Right lobe of liver (tissue), 6 donors: ENCODE measurements at places on chromosomes 16 and 17.
A peak's percentile ranks its signal among the peaks of the same experiment; 100 is the strongest.

DNA sequence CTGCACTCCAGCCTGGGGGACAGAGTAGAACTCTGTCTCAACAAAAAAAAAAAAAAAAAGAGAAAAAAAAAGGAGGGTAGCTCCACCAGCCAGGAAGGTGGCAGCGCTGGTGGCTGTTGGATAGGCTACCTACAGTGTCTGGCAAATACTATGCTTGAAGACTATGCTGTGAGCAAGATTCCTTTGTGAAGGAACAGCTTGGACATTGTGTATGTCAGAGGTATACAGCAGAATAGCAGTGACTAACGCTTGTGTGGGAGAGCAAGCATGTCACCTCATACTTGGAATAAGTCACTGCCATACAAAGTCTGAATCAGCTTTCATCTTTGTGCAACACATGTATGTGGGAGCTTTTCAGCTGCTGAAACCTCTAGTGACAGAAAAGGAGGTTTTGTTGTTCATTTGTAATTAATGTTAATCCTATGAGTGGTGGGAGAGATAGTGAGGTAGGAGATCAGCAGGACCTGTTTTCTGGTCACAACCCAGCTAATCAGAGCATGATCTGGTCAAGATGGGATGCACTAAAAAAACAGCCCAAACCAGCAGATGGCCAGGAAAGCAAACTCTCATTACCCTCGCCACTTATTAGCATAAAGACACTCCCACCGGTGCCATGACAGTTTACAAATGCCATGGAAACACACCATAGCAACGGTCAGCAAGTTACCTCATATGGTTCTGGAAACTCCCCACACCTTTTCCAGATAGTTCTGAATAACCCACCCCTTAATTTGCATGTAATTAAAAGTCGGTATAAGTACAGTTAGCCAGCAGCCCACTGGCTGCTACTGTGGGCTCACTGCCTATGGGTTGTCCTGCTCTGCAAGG, 6.8 kb upstream of the ITGAD start:
- H3K27me3 ChIP-seq = no peaks in the 10 kb centered on the region
- no peak overlapping the region for H3K4me3 ChIP-seq
- no peak overlapping the region for H3K27ac ChIP-seq
- H3K36me3 ChIP-seq = no peaks in the 10 kb centered on the region
- H3K4me1 ChIP-seq = peaks cover 7% of the 10 kb centered on the region
- DNase-seq = no peak

GRCh38 chr17:791829-792228, 9.7 kb downstream of the MRM3 start:
- no peak overlapping the region for H3K4me3 ChIP-seq
- H3K27ac ChIP-seq = no peak overlapping the region
- H3K4me1 ChIP-seq = peaks cover 4% of the 10 kb centered on the region
- no peak for DNase-seq

DNA sequence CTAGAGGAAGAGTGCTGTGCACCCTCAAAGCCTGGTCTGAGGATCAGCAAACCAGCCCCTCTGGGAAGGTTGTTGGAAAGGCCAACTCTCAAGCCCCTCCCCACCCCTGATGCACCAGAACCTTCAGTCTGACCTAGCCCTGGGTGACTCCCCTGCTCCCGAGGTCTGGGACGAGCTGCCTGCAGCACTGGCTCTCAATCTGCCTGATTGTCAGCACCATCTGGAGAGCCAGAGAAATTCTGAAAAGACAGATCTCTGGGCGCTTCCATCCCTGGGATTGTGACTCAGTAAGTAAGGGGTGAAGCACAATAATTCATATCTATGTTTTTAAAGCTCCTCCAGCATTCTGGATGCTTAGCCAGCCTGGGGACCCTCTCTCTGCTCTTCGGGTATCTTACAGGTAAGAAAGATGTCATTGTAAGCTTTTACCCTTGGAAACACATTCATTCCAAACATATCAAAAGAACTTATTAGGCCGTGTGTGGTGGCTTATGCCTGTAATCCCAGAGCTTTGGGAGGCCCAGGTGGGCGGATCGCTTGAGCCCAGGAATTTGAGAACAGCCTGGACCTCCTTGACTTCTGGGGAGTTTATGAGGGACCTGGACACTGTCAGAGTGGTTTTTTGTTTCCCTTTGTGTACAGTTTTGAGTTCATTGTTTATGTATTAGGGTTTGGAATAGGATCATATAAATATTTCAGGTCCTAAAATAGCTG, 147.5 kb downstream of the KCNJ12 start:
- no peak for DNase-seq
- H3K4me1 ChIP-seq = no peaks in the 10 kb centered on the region
- no peak overlapping the region for H3K4me3 ChIP-seq
- H3K27me3 ChIP-seq = no peaks in the 10 kb centered on the region
- no peaks in the 10 kb centered on the region for H3K36me3 ChIP-seq
- no peak overlapping the region for H3K27ac ChIP-seq

GRCh38 chr17:76623271-76624146, 20.0 kb downstream of the ST6GALNAC1 start:
- H3K4me1 ChIP-seq = no peaks in the 10 kb centered on the region
- H3K27ac ChIP-seq = no peak overlapping the region
- no peak overlapping the region for H3K4me3 ChIP-seq
- no peaks in the 10 kb centered on the region for H3K36me3 ChIP-seq

DNA sequence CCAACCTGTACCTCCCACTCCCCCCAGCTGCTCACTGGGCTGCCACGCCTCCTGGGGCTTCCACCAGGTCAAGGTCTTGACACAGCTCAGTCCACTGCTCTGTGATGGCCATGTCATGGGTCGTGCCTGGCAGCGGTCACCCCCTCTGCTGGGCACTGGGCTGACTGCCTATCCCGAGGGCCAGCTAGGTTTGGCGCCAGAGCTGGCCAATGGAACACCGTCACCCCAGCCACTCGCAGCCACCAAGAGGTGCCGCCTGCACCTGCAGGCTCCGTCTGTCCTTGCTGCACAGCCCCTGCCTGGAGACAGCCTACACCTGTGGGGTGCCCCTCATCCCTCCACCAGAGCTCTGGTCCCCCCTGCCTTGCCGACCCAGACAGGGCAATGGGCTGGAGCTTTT, 4.5 kb upstream of the RAB40C start:
- H3K36me3 ChIP-seq = no peaks in the 10 kb centered on the region
- peak; percentile 74 for DNase-seq
- no peak overlapping the region for H3K4me3 ChIP-seq
- H3K4me1 ChIP-seq = peaks cover 46% of the 10 kb centered on the region

DNA sequence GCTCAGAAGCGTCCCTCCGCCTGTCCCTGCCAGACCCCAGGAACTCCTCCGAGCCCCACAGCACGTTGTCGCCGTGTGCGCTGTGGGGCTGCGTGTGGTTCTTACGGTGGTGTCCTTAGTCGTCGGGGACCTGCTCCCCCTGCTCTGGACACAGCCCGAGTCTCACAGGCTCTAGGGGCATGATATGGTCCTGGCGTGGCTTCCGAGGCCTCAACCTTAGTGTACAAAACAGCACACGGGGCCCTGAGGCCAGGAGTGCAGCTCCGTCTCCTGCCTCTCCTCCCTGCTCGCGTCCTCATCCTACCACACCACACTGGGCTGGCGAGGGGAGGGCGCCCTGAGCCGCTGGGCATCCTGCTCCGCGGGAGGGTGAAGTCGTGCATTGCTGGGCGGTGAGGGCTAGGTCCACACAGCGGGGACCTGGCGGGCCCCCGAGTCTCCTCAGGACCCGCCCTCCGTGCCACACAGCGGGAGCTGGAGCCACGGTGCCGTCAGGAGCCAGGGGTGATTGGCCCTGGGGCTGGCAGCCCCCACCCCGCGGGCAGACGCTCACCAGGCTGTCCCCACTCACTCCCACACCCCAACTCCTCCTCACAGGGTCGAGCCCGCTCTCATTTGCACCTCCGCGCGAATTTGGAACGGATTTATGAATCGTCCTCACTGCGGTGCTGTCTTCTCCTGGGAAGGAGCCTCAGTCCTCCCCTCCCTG, 1.2 kb upstream of the MAFG start:
- no peak for DNase-seq
- no peaks in the 10 kb centered on the region for H3K36me3 ChIP-seq
- H3K27me3 ChIP-seq = no peaks in the 10 kb centered on the region
- H3K4me3 ChIP-seq = no peak overlapping the region
- H3K27ac ChIP-seq = no peak overlapping the region
- no peaks in the 10 kb centered on the region for H3K4me1 ChIP-seq

DNA sequence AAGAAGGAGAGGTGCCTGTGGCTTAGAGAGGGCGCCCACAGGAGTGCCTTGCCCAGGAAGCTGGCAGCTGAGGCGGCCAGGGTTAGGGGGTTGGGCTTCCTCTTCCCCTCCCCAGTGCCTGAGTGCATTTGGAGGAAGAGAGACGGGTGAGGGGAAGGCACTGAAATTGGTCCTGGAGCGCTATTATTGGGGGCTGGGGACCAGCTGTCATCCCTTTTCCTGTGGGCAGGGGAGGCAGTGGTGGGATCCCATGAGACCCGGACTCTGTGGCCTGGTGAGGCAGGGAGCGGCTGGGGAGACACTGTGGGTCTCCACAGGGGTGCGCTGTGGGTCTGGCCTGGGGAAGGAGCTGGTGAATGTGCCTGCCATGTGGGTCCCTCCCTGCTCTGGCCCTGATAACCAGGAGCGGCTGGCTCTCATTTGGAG, 259.7 kb downstream of the SEC14L1 start:
- H3K36me3 ChIP-seq = no peaks in the 10 kb centered on the region
- no peak for DNase-seq
- no peak overlapping the region for H3K4me3 ChIP-seq
- H3K27ac ChIP-seq = no peak overlapping the region
